ENCODE measurements at places on chromosomes 4 and X. TPM values are rescaled to one million over a fixed set of nuclear protein-coding genes. Genes with fewer than 3 reads are reported as not detected.
A peak's percentile ranks its signal among the peaks of the same experiment; 100 is the strongest.

The CCSER1 gene
- 13.4 TPM for total RNA-seq

The PGM2 gene
- total RNA-seq: 32.6 TPM

The C4orf36 gene
- not detected for total RNA-seq

The CT47B1 gene
- not detected for total RNA-seq

The SPANXB1 gene
- not detected for total RNA-seq

The ALB gene
- total RNA-seq: 65.4 TPM

The EPHA5 gene
- 0.13 TPM for total RNA-seq

The SOD3 gene
- total RNA-seq: 22.3 TPM

The USP26 gene
- total RNA-seq: not detected

GRCh38 chr4:101806914-101807313, 16.4 kb downstream of the BANK1 start:
- no peaks in the 10 kb centered on the region for H3K27me3 ChIP-seq
- no peak overlapping the region for H3K27ac ChIP-seq
- DNase-seq: no peak
- H3K4me3 ChIP-seq: no peak overlapping the region

GRCh38 chr4:110622841-110623717, at the start of gene PITX2:
Gene PITX2 (minus strand): TSS chr4:110623077. CDS start chr4:110622460, 617 bp downstream.
- peaks cover 12% of the 10 kb centered on the region for H3K4me1 ChIP-seq
- peak; percentile 96 for DNase-seq
- no peak within 1 kb of the TSS for H3K27ac ChIP-seq
- no peaks in the 10 kb centered on the region for H3K36me3 ChIP-seq
- peaks cover 92% of the 10 kb centered on the region for H3K27me3 ChIP-seq
- peak within 1 kb of the TSS; percentile 26 for H3K4me3 ChIP-seq

DNA sequence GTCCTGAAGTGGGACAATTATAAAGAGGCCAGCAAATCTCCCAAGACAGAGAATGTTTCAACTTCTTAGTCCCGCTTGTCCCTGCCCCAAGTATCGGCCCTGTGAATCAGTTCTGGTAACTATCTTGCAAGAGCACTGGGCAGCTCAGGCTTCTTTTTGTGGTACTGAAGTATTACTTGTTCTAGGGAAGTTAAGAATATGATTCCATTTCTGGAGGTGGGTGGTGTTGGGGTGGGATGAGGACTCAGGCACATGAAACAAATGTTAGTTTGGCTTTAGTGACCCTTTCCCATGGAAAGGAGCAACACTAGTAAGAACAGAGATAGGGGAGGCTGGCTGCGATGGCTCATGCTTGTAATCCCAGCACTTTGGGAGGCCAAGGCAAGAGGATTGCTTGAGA, 28.9 kb downstream of the HOPX start:
- peaks cover 5% of the 10 kb centered on the region for H3K4me1 ChIP-seq
- no peak overlapping the region for H3K4me3 ChIP-seq
- H3K27me3 ChIP-seq: peaks cover 28% of the 10 kb centered on the region
- no peak for DNase-seq
- no peaks in the 10 kb centered on the region for H3K36me3 ChIP-seq

GRCh38 chr4:139015948-139016471, 429 bp downstream of the NOCT start:
- H3K4me1 ChIP-seq: no peaks in the 10 kb centered on the region
- no peaks in the 10 kb centered on the region for H3K27me3 ChIP-seq
- peak; percentile 56 for DNase-seq
- H3K36me3 ChIP-seq: no peaks in the 10 kb centered on the region

DNA sequence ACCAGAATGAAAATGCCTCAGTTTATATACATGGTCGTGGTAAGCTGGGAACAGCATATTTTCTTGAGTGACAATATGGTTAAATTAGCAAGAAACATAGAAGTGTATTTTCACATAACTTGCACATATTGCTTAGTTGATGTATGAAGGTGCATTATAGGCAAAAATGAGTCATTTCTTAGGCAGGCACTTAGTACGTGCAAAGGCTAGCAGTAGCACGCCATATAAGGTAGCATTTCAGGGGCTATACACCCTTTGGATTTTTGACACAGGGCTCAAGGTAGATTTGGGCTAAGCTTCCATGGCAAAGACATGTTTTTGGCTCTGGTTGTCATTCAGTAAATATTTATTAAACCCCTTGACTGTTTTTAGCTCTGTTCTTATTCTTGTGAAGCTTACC, 33.1 kb downstream of the PCDH7 start:
- no peak overlapping the region for H3K4me3 ChIP-seq
- no peak overlapping the region for H3K27ac ChIP-seq
- no peaks in the 10 kb centered on the region for H3K27me3 ChIP-seq
- no peak for DNase-seq
- H3K36me3 ChIP-seq: no peaks in the 10 kb centered on the region
- H3K4me1 ChIP-seq: no peaks in the 10 kb centered on the region

- no peaks in the 10 kb centered on the region for H3K4me1 ChIP-seq
- no peak overlapping the region for H3K4me3 ChIP-seq
- no peaks in the 10 kb centered on the region for H3K36me3 ChIP-seq
- DNase-seq: peak; percentile 27
- no peaks in the 10 kb centered on the region for H3K27me3 ChIP-seq
Observed at GRCh38 chrX:9539605-9540387, 74.9 kb downstream of the TBL1X start.

GRCh38 chr4:32485956-32486355, 1765.8 kb downstream of the PCDH7 start:
- no peaks in the 10 kb centered on the region for H3K36me3 ChIP-seq
- no peak overlapping the region for H3K27ac ChIP-seq
- H3K4me1 ChIP-seq: no peaks in the 10 kb centered on the region

DNA sequence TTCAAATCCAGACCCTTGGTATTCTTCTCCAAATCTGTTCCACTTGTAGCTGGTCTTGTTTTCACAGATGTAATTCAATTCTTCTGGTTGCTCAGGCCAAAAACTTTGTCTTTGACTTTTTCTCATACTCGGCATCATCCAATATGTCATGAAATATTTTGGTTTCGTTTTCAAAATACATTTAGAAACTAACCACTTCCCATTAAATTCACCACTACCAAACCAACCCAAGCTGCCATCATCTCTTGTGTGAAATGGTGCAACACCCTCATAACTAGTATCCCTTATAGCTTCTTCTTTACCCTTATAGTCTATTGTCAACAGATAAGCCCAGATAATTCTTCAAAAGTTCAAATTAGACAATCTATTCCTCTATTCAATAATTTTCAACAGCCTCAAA, 192.1 kb downstream of the PRR32 start:
- no peak overlapping the region for H3K27ac ChIP-seq
- no peaks in the 10 kb centered on the region for H3K4me1 ChIP-seq
- H3K27me3 ChIP-seq: no peaks in the 10 kb centered on the region
- no peaks in the 10 kb centered on the region for H3K36me3 ChIP-seq
- H3K4me3 ChIP-seq: no peak overlapping the region
- DNase-seq: no peak

- no peak for DNase-seq
- H3K4me1 ChIP-seq: no peaks in the 10 kb centered on the region
- no peak overlapping the region for H3K27ac ChIP-seq
- no peak overlapping the region for H3K4me3 ChIP-seq
Observed at GRCh38 chr4:154399259-154399974, 92.2 kb downstream of the DCHS2 start.

GRCh38 chr4:169070895-169071218, 60.8 kb upstream of the CBR4 start:
- H3K4me1 ChIP-seq: no peaks in the 10 kb centered on the region
- H3K4me3 ChIP-seq: no peak overlapping the region
- no peaks in the 10 kb centered on the region for H3K27me3 ChIP-seq
- no peaks in the 10 kb centered on the region for H3K36me3 ChIP-seq
- H3K27ac ChIP-seq: peak overlapping the region; percentile 78
- DNase-seq: peak; percentile 81

DNA sequence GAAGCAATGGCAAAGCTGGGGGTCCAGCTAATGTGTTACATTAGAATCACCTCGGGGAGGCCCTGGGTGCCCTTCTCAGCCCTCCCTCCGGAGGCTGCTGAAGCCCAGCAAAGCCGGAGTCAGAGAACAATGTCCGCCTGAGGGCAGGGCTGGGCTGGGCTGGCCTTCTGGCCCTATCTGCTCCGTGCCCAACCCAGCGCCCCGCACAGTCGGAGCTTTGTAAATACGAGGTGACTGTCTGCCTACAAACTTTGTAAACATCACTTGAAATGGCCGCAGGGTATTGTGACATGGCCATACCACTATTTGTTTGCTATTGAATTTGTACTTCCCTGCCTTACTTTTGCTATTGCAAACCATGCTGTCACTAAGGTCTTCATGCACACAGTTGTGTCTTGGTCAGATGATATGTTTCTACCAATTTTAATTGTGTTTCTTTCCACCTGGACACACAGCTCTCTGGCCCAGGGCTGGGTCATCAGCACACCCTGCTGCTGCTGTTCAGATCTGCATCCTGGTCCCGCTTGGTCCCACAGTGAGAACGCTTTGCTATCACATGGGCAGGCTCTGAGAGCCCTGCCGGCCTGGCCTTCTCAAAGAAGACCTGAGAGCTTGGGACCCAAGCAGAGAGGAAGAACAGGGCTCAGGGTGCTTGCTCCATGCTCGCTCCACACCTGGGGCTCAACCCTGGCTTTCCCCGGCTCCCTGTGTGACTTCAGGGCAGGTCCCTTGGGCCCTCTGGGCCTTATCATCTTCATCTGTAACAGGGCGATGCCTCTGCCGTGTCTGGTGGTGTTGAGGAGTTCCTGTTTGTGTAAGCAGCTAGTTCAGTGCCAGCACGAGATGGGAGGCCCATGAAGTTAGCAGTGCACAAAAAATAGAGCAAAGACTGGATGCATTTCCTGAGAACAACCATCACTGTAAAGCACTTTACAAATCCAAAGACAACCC, 2.3 kb downstream of the S100P start:
- H3K27me3 ChIP-seq: no peaks in the 10 kb centered on the region
- H3K27ac ChIP-seq: peak overlapping the region; percentile 62
- H3K4me3 ChIP-seq: no peak overlapping the region
- DNase-seq: peak; percentile 77
- H3K36me3 ChIP-seq: no peaks in the 10 kb centered on the region
- H3K4me1 ChIP-seq: peaks cover 9% of the 10 kb centered on the region

DNA sequence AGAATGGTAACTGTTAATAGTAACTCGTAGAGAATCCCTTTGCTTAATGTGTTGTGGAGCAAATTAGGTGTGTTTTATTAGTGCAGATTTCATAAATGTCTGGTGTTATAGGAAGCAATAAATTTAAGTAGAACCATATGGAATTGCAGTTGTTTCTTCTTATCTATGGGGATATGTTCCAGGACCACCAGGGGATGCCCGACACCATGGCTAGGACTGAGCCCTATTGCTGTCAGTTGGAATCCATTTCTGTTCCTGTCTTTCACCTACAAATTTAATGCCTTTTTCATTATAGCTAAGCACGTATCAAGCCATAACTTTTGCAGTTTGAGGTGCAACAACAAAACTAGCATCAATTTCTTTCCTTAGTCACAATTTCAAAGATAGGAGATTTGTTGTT, 72.5 kb downstream of the DDIT4L start:
- H3K36me3 ChIP-seq: no peaks in the 10 kb centered on the region
- H3K27me3 ChIP-seq: no peaks in the 10 kb centered on the region
- DNase-seq: no peak
- no peak overlapping the region for H3K27ac ChIP-seq

- H3K4me3 ChIP-seq: no peak overlapping the region
- H3K27ac ChIP-seq: no peak overlapping the region
- DNase-seq: no peak
- no peaks in the 10 kb centered on the region for H3K36me3 ChIP-seq
- no peaks in the 10 kb centered on the region for H3K4me1 ChIP-seq
Observed at GRCh38 chrX:146907391-146908240, 93.1 kb upstream of the CXorf51A start.

DNA sequence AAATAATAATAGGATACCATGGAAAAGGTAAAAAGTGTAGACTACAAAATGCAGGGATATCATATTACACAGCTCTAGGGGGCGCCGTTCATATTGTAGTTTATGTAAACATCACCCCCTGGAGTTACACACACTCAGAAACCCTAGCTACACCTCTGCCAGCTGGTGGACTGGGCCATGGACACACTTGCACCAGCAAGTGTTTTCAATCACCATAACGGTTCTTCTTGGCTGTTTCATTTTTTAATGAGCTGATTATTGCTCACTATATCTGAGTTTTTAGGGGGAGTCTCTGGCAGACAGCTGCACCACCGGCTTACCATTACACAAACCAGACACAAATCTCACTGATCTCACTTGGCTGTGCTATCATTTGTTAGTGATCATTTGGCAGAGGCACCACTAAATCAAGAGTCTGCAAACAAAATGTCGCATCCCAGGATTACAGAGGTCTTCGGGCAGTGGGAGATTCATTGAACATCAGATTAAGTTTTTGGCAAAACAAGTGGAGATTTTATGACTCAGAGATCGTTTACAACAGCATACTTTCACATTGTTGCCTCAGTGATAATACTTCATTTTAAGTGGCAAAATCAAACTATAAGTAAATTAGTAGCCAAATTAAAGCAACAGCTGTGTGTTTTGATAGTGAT, 185.7 kb downstream of the UNC5C start:
- peak; percentile 19 for DNase-seq
- H3K4me3 ChIP-seq: no peak overlapping the region
- no peaks in the 10 kb centered on the region for H3K27me3 ChIP-seq
- H3K4me1 ChIP-seq: no peaks in the 10 kb centered on the region
- no peaks in the 10 kb centered on the region for H3K36me3 ChIP-seq
- no peak overlapping the region for H3K27ac ChIP-seq

DNA sequence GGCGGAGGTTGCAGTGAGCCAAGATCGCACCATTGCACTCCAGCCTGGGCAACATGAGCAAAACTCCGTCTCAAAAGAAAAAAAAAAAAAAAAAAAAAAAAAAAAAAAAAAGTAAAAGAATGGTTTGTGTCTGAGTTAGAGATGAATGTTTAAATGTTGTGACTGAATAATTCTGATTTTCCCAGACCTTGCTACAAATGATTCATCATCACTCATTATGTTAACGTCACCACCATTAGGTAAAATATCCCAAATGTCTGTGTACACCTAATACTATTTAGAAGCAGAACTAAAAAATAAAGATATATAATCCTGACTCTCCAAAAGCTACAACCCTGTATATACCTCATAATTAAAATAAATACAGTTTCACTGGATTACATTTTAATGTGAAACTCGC, 70.8 kb downstream of the HHIP start:
- H3K27me3 ChIP-seq: no peaks in the 10 kb centered on the region
- H3K27ac ChIP-seq: no peak overlapping the region
- no peak overlapping the region for H3K4me3 ChIP-seq
- DNase-seq: no peak
- H3K36me3 ChIP-seq: no peaks in the 10 kb centered on the region

DNA sequence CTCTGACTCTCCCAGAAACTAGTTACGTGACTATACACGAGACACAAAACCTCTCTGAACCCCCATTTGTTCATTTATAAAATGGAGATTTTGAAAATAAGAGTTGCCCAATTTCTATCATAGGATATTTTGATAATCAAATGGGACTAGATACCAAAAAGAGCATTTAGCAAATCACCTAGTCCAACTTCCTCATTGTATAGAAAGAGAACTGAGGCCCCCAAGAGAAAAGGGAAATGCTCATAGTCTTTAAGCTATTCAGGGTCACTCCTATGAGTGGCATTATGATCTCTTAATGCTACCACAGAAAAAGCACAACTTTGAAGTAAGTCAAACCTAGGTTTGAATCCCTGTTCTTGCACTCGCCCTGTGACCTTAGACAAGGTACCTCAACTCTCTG, 62.7 kb downstream of the BMP15 start:
- no peaks in the 10 kb centered on the region for H3K27me3 ChIP-seq
- no peaks in the 10 kb centered on the region for H3K4me1 ChIP-seq
- H3K27ac ChIP-seq: no peak overlapping the region
- DNase-seq: no peak
- H3K36me3 ChIP-seq: no peaks in the 10 kb centered on the region

- no peak overlapping the region for H3K27ac ChIP-seq
- no peak overlapping the region for H3K4me3 ChIP-seq
- DNase-seq: no peak
- no peaks in the 10 kb centered on the region for H3K36me3 ChIP-seq
- no peaks in the 10 kb centered on the region for H3K4me1 ChIP-seq
Observed at GRCh38 chrX:132433551-132433950, 55.3 kb downstream of the MBNL3 start.

Measured in colonic mucosa (tissue), 4 donors.